ENCODE measurements at places on chromosomes 1 and 21.

DNA sequence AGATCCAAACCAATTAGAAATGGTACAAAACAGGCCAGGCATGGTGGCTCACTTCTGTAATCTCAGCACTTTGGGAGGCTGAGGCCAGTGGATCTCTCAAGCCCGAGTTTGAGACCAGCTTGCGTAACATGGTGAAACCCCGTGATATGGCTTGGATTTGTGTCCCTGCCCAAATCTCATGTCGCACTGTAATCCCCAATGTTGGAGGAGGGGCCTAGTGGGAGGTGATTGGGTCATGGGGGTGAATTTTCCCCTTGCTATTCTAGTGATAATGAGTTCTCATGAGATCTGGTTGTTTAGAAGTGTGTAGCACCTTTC lies 7.0 kb upstream of the VASH2 start:
- DNase-seq: no peak

DNA sequence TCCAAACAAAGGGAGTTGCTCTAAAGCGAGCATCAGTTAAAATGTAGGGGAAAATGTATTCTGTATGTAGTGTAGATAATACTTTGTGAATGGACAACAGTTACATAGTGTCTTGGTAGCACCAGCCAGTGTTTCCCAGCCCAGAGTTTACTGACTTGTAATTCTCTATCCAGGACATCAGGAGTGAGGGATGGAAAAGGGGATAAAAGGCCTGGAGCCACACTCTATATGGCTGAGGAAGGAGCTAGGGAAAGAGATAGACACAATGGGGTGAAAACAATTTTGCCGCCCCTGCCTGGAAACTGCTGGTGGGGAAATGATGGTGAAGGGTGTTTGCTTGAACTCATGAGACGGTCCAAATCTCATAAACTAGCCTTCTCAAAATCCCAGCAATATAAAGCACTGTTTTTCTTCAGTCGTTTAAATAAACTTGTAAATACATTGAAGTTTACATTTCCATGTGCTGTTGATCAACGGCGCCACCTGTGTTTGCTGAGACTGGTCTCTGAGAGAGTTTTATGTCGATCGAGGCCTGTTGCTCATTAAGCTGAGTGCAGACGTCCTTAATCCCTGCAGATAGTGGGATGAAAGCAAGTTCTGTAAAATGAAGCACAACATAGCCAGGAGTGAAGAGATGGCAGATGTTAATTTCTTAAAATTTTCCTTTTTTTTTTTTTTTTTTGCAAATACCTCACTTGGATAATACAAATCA lies 27.9 kb upstream of the AGO1 start:
- no peak for DNase-seq

- DNase-seq: no peak
Measured at GRCh38 chr1:221089803-221090202, 210.6 kb downstream of the HLX start.

- DNase-seq: no peak
Measured at GRCh38 chr1:23978805-23979204, 1.3 kb downstream of the SRSF10 start.

DNA sequence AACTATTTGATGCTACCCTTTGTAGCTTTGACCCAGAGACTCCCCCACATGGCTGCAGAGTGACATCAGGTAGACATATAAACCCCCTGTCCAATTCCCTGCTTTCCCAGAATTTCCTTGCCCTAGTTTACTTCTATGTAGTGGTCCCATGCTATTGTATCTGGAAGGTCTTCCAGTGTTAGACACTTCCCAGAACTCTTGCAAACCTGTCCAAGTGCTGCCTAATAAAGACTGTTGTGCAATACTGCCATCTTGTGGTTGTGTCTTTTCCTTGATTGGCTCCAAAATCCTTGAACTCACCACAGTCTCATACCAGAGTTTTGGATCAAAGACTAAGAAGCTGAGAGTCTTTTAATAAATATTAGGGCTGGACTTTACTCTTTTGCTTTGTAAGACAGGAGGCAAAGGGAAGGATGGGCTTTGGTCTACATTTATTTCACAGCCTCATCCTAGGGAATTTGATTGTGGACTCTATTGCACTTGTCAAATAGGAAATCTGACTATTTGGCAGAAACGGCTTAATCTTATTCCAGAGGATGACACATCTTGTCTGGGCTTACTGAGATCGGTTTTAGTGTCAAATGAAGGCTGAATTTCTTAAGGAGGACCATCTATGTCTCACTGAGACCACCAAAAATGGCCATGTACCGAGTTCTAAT lies 169.9 kb downstream of the LRRC7 start:
- no peak for DNase-seq

DNA sequence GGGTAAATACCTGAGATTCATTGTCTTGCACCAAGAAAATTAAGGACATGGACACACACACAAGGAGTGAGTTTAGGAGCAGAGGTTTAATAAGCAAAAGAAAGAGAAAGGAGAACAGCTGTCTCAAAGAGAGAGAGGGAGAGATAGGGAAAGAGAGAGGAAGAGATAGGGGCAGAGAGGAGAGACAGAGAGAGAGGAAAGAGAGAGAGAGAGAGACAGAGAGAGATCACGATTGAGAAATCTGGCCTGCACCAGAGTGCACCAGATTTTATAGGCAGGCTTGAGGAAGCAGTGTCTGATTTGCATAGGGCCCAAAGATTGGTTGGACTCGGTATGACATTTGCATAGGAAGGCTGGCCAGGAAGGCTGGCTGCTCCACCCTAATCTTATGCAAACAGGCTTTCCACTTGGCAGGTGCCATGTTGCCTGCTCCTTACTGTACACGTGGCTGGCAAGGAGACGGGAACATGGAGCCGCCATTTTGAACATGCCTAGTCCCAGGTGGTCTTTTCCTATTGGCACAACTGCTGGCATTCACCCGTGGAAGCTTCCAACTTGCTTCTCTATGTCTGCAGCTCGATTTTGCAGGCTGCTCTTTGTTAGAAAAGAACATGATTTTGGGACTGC lies 419.9 kb downstream of the ZP4 start:
- DNase-seq: no peak

GRCh38 chr1:154104433-154105082 lies 50.3 kb downstream of the NUP210L start:
- no peak for DNase-seq

- DNase-seq: no peak
Measured at GRCh38 chr1:102687383-102687782, 420.9 kb downstream of the COL11A1 start.

DNA sequence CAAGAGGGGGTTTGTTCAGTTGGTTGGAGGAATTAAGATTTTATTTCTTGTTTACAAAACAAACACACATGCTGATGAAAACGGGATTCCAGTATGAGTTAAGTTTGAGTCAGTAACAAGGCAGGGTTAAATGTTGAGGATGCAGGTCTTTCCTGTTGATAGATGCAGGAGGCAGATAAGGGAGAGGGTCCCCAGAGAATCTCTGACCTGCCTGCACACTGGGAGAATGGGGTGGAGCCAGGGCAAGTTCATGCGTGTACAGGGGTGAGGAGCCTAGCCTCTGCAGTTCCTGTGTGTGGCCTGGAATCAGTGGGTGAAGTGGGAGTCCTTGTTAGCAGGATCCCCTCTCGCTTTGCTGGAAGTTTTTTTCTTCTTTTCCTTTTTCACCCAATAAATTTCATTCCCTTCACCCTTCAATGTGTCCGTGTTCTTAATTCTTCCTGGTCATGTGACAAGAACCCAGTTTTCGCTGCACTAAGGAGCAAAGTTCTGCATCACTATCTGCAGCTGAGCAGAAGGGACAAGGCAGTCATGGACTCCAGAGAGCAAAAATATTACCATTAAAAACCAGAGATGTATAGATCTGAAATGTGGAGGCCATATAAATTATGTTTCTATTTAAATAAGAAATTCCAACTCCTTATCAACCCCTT lies 69.9 kb upstream of the MARK1 start:
- no peak for DNase-seq

DNA sequence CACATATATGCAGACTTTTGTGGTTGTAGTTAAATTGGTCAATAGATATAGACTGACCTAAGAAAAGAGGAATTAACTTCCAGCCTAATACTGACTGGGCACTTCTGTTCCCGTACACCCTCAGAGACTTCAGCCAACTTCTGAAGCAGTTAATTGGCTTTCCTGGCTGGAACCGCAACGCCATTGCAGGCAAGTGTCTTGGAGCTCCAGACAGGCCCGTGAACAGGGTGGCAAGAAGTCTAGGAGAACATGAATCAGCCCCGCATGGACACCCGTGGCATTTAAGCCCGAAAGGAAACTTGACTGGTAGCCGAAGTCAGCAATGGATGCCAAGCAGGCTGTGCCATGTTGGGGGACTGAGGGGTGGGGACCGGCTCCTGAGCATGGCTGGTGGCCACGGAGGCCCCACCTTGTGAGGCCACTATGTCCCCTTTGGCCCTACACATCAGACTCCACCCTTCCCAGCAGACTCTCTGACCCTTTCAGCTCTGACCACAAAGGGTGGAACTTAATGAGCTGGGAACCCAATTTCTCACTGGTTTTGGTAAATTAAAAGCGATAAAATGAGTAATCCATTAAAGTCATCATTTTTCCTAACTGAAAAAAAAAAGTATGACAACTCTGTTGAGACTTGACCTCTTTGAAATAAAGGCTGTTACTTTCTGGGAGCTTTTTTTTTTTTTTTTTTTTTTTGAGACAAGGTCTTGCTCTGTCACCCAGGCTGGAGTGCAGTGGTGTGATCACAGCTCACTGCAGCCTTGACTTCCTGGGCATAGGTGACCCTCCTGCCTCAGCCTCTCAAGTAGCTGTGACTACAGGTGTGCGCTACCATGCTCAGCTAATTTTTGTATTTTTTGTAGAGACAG lies 54.1 kb downstream of the RUNX1 start:
- DNase-seq: no peak

DNA sequence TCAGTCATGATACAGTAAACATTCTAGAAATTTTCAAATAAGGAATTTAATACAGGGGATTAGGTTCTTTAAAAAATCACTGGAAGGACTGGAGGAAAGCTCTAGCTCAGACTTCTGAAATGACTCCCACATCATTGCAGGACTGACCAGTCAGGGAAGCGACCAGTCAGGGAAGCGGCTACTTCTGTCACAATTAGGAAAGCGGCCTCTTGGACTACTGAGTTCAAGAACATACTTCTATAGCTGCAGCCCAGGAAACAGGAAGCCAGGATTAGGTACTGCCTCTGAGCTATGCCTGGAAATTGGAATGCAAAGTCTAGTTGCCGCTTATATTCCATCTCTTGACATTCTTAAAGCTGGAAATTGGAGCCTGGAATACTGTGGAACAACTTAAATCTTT lies 45.5 kb downstream of the USP25 start:
- DNase-seq: no peak

DNA sequence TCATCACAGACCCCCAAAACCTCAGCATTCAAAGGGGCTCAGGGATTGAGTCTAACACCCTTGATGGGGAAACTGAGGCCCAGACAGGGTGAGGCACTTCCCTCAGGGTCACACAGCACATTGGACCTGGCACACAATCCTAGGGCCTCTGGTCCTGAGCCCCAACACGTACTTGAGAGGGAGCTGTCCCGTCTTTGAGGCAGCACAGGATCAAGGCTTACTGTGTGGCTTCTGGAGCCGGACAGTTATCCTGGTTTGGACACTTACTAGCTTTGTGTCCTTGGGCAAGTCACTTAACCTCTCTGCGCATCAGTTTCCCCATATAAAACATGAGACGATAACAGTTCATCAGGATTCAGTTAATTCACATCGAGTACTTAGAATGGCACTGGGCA lies 26.5 kb downstream of the RUNX3 start:
- DNase-seq: peak; percentile 6

DNA sequence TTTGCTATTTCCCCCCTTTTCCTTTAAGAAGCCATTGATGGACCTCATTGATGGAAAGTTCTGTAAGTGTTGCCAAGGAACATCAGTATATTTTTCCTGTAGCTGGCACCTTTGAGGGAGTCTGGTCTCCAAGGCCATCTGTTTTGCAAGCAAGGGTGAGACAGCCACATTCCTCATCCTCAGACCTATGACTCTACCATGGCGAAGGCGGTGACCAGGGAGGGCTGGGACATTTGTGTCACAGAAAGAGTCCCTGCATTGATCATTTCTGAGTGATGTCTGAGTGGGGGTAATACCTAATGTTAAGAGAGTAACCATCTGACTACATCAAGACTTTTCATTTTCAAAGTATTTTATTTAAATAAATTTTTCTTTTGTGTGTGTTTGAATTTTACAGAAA lies 35.4 kb downstream of the KIAA0040 start:
- DNase-seq: no peak

GRCh38 chr1:40664167-40664537 lies 1.3 kb downstream of the RIMS3 start:
- DNase-seq: no peak

- no peak for DNase-seq
Measured at GRCh38 chr1:192939440-192939839, 119.7 kb downstream of the UCHL5 start.

- DNase-seq: no peak
Measured at GRCh38 chr1:244840219-244840794, 4.8 kb downstream of the COX20 start.

- DNase-seq: peak; percentile 64
Measured at GRCh38 chr1:159015440-159015909, 5.8 kb downstream of the IFI16 start.

DNA sequence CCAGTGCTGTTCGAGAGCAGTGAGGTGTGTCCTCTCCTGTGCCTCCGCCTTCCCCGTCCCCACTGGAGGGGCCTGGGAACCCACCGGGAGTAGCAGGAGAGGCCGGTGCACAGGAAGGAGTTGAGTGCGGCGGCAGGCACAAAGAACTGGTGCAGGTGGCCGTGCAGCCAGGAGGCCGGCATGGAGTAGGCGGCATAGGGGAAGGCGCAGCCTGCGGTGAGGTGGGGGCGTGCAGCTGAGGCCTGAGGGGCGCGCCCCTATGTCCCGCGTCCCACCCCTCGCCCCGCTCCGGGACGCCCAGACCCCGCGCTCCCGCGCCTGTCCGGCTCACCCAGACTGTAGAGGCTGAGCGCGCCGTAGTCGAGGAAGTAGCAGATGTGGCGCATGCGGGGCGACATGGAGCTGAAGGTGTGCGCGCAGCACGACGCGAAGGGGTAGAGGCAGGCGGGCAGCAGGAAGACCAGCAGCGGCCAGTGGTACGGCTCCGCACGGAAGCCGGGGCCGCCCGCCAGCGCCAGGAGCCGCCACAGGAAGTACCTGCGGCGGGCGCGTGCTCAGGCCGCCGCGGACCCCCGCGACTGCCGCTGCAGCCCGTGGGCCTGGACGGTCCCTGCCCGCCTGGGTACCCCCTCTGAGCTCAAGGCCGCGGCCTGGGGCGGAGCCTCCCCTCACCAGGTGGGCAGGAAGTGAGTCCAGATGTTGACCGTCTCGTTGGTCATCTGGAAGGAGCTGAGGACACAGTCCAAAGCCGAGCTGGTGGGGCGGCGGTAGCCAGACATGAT lies 2.2 kb downstream of the PAQR6 start:
- DNase-seq: peak; percentile 47

DNA sequence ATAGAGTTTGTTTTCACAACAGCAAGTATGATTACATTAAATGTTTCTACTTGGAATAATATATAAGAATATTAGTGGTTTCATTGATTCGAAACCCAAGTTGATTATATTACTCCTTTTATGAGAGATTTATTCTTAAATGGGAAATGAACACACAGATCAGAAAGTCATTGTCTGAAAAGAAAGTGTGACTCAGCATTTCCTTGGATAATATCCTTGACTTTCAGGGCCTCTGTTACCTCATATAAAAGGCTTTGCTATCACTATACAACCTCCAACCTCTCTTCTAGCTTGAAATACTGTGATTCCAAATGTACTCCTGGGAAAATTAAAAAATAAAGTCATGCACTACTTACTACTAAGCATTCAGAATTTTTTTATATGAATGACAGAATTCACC lies 295.3 kb upstream of the LYPLAL1 start:
- no peak for DNase-seq

GRCh38 chr21:36835383-36835795 lies 131.1 kb downstream of the HLCS start:
- DNase-seq: no peak
